CD4-positive, alpha-beta T cell treated with Interferon gamma for 1 hour (primary cell): ENCODE measurements at places on chromosomes 7 and 10.

- no peak for DNase-seq
Observed at GRCh38 chr7:124071843-124072242, 39.0 kb upstream of the TMEM229A start.

GRCh38 chr7:71182438-71182935 lies 50.5 kb downstream of the GALNT17 start:
- DNase-seq = no peak

GRCh38 chr10:71338728-71339495 lies 19.9 kb downstream of the SLC29A3 start:
- DNase-seq = no peak

DNA sequence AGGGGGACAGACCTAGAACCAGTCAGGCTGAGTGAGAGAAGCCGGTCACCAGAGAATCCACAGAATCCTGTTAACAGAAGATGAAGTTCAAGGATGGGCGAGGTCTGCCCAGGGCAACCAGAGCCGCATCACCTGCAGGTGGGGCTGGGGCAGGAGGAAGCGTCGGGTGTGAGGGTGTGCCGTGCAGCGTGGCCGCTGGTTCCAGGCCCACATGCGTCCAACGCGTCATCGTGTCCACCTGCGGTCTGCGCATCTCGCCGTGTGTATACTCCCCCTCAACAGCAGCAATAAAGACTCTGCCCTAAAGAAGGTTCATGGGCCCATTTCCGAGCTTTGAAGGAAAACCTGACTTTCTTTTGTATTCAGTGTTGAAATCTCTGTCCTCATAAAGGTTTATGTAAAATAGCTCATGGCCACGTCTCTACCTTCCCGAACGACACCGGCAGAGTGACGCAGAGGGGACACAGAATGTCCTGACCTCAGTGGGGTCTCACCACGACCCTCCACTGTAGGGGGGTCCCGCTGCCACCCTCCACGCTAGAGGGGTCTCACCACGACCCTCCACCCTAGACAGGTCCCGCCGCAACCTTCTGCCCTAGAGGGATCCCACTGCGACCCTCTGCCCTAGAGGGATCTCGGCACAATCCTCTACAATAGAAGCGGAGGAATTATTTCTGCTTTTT lies 446.9 kb downstream of the PTPRN2 start:
- no peak for DNase-seq

DNA sequence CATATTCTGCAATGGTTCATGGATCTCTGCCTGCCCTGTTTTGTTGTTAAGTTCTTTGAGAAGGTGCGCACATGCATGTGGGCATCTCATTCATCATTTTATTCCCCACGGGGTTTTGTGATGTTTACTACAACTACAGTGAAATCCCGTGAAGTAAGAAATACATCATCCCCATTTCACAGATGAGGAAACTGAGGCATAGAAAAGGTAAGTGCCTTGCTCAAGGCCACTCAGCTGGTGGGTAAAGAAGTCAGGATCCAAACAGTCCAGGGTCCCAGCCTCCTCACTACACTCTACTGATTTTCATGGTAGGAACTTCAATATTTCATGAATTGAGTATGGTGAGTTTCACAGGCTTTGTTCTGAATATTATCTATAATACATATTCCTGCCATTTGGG lies 72.6 kb downstream of the CYP26A1 start:
- no peak for DNase-seq

GRCh38 chr7:40721342-40721949 lies 586.6 kb downstream of the SUGCT start:
- no peak for DNase-seq

- DNase-seq = no peak
Observed at GRCh38 chr10:5163487-5163886, 21.5 kb downstream of the AKR1C8 start.

- no peak for DNase-seq
Observed at GRCh38 chr7:11332865-11333228, 359.2 kb downstream of the PHF14 start.

- no peak for DNase-seq
Observed at GRCh38 chr10:112775381-112775780, 174.7 kb upstream of the TCF7L2 start.

GRCh38 chr10:34474555-34475273 lies 340.4 kb downstream of the PARD3 start:
- DNase-seq = no peak

- peak; percentile 58 for DNase-seq
Observed at GRCh38 chr10:116787893-116788665, 45.7 kb upstream of the HSPA12A start.

DNA sequence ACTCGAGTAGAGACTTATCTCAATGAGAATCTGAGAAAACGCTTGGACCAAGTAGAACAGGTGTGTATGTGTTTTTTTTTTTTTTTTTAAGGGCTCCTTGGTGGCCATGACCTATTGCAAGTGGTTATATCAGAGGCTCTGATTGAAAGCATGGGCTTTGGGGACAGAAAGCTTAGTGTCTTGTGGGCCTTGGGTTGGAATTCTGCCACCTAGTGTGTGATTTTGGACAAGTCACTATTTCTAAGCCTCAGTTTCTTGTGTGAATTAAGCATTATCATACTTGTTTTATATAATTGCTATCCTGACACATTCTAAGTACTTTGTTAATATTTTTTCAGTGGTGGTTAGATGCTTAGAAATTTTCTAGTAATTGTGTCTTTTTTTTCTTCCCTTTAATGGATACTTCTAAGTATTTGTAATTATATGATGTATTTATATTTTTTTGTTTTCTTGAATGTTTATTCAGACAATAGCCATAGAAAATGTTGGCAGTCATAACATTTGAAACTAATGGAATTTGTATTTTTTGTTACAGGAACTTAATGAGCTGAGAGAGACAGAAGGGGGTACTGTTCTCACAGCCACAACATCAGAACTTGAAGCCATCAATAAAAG lies 33.1 kb downstream of the SMC3 start:
- DNase-seq = peak; percentile 8

DNA sequence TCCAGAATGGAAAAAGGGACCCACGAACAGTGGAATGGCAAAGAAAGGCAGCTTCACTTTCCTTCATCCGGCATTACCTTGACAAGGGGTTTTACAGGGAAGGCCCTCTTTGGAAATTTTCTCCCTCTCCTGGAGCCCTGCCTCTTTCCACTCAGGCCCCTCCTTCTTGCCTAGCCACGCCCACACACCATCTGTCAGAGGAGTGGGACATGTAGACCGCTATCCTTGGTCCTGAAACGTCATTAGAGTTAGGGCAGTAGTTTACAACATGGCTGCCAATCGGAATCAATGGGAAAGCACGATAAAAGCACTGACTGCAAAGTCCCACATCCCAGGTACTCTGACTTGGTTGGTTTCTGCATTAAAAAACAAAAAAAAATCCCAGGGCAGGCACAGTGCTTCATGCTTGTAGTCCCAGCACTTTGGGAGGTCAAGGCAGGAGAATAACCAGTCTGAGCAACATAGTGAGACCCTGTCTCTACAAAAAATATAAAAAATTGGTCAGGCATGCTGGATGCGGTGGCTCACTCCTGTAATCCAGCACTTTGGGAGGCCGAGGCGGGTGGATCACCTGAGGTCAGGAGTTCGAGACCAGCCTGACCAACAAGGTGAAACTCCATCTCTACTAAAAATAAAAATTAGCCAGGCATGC lies 96.4 kb downstream of the MARCHF5 start:
- DNase-seq = no peak

DNA sequence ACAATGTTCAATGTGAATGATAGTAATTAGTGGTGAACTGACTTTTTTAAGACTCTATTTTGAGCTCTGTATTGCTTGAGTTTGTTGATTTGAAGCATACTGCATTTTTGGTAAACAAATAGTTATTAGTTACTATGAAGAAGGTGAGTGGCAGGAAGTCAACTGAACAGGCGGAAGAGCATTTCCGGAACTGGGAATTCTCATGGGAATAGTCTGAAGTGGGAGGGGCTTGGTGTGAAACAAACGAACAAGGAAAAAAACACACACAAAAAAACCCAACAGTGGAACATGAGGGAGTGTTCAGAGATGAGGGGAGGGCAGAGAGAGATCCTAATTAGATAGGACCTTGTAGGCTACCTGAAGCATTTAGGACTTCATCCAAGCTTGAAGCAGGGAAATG lies 43.9 kb upstream of the C1QL3 start:
- no peak for DNase-seq

GRCh38 chr10:18261063-18261610 lies 120.9 kb downstream of the CACNB2 start:
- no peak for DNase-seq
